ENCODE measurements at places on chromosomes 3 and 15.

- DNase-seq = no peak
Observed at GRCh38 chr3:101011136-101011535, 17.9 kb upstream of the ABI3BP start.

GRCh38 chr3:68631850-68632545, 300.3 kb downstream of the TAFA4 start:
- no peak for DNase-seq

DNA sequence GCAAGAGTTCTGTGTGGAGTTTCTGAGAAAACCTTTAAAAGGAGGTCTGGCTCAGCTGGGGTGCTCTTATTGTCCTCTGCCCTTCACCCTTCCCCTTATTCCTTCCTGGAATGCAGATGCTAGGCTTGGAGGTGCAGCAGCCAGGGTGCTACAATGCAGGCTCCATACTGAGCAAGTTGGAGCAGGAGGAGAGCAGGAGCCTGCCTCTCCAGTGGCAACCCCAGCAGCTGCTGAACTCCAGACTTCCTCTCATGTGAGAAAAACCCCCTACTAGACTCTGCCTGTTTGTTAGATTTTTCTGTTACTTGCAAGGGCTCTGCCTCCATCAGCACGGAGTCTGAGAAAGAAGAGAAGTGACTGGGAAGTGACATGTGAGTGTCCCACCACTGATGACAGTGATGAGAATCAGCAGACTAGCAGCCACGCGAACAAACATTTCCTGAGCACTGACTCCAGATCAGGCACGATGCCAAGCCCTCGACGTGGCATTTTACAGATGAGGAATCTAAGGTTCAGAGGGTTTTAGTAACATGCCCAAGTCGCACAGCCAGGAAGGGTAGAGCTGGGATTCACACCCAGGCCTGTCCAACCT, 16.1 kb upstream of the RARRES1 start:
- DNase-seq = no peak

GRCh38 chr15:94177112-94177511, 54.2 kb upstream of the MCTP2 start:
- DNase-seq = no peak

DNA sequence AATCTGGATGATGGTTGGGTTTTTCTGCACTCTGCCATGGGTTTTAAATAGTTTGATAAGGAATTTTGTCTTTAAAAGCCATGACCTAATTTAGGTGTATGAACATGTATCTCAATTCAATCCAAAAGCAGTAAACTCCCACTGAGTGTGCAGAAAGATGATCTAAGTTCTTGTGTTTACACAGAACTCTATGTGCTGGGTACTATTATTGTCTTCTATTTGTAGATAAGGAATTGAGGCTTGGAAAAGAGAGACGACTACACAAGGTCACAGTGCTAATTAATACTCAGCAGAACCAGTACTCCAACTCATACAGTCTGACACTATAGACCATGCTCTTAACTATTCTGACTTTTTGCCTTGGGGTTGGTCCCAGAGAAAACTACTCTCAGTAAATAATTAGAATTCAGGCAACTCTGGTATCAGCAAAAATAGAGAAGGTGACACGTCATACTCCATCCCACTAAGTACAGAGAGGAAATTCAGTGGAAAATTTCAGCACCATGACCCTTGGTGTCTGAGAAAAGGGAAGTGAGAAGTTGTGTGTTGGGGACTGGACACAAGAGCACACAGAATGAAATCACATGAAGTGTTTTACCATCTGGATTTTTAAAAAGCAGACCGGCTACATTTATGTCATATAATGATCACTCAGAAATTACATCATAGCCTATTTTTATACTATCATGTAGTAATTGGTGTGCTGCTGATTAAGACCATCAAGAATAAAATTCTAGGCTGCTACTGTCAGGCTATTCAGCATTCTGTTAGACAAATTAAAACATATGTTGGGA, 18.3 kb upstream of the MYH15 start:
- no peak for DNase-seq

DNA sequence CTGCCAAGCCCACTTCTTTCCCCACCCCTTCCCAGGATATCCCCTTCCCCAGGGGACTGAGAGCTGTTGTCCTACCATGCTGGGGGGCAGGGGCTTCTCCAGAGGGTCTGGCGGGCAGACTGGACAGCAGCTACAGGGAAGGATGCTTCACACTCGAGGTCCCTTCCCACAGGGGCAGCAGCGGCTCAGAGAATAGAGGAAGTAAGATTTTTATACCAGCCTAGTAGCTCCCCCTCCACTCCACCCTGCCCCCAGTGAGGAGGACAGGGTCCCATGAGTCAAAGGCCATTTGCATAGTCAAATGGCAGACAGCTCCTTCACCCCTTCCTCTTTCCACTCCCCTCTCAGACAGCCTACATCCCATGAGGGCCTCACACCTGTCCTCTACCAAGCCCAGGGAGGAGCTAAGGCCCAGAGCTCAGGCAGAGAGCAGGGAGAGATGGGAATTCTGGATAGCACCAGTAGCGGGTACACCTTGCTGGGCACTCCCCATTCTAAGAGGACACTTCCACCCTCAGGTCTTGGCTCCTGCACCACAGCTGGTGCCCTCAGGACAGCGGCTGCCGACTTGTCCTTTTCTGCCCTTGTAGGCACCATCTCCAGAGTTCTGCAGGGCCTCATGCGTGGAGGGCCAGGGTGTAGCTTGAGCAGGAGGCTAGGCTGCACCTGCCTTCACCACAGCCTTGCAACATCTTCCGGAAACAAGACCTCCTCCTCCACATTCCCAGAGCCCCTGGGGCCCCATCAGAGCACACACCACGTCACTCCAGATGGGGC, at the start of gene TLR9:
TSS of gene TLR9 (minus strand) at position 194 of the 777 bp plus-strand sequence. CDS start at position 78, 116 bp downstream.
- DNase-seq = no peak

GRCh38 chr3:39808467-39809180, 785 bp upstream of the MYRIP start:
- DNase-seq = no peak

GRCh38 chr15:45573961-45574629, 13.1 kb upstream of the BLOC1S6 start:
- DNase-seq = no peak

DNA sequence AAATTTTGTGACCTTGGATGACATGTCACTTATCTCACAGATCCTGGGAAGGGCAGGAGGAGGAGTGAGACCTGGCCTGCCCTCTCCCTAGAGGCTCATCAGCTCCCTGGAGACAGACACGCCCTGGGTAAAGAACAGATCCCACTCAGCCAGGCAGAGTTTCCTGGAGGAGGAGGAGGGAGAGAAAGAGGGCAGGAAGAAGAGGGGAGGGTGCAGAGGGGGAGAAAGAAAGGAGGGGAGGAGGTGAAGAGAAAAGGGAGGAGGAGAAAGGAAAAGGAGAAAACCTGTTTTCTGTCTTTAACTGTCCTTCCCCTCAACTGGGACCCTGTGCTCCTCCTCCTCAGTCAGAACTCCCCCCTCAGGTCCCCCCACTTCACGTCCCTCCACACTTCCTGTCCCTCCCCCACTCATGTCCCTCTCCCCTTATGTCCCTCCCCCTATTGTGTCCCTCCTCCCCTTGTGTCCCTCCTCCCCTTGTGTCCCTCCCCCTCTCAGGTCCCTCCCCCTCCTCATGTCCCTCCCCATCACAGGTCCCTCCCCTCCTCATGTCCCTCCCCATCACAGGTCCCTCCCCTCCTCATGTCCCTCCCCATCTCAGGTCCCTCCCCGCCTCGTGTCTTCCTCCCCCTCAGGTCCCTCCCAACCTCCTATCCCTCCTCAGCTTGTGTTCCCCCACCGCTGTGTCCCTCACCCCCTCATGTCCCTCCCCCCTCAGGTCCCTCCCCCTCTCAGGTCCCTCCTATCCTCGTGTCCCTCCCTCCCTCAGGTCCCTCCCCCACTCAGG, 52.3 kb upstream of the CGNL1 start:
- no peak for DNase-seq

DNA sequence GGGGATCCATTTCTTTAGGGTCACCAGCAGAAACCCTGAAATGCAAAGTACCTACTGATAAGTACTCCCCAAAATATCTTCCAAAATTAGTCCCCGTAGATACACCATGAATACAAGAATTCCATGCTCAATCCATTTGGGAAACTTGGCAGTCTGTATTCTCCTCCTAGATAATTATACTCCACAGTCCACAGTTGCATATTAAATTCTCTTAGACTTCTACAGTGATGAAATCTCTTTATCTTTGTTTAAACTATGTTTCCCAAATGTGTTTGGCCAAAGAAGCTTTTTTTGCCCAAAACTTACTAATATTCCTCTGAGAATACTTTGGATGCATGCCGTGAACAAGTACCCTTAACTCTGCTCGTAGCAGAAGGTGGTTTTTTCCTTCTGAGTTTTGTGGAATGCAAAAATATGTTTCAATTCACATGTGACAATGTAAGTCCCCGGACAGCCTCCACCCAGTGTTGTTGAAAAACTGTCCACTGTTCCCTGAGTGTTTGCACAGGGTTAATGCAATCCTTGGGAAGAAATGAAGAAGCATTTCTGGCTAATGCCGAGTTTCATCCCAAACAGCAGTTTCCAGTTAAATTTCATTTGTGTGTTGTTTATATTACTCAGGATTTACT, 126.7 kb downstream of the ARNT2 start:
- DNase-seq = no peak

DNA sequence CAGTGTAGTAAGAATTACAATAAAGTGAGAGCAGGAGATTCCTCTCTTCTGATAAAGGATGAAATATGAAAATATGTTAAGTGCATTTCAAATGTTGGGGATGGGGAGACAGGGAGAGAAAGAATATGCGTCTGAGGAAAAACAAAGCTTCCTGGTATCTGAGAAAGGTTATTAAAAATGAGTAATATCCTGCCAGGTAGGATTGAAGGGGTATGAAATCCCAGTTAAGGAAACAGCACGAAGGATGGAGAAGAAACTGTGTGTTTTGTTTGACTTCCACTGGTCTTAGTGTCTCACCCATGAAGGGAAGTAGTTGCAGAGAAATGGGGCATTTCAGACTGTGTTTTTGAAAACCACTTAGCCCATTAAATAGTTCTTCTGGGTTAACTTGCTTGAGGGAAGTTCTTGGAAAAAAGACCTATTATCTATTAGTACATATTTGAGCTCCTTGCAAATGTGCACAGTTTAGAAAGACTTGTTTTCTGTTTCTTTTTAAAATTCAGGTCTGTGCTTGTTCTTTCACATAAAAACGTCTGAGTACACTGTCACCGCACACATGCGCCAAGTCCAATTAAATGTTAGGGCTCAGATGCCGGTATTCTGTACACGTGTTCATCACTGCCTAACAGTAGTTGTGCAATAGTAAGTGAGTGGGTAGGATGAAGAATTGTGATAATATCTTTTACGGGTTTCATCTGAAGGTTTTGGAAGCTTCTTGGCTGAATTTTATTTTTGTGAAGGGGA, 196.1 kb upstream of the P2RY1 start:
- DNase-seq = no peak

- DNase-seq = no peak
Observed at GRCh38 chr3:139199421-139200010, 144.3 kb upstream of the MRPS22 start.

- no peak for DNase-seq
Observed at GRCh38 chr3:71926616-71927015, 141.7 kb upstream of the PROK2 start.

- DNase-seq = no peak
Observed at GRCh38 chr3:23654571-23654970, 151.2 kb upstream of the UBE2E1 start.

DNA sequence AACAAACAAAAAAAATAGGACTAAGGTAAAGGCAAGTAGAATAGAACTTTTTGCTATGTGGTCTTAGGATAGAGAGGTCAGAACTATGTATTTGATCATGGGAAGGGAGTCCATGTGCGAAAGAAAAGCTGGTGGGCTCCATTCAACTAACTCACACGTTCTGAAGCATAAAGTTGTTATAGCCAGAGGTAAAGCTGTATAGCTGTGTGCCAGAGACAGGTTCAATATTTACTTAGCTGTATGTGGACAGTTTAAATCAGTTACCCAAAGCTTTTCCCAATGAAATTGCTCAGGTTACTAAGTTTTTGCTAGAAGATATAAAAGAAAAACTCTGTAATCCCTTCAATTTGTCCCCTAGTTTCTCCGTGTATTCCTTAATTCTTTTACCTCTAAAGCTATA, 37.8 kb downstream of the ADGRG7 start:
- DNase-seq = no peak

GRCh38 chr3:98764472-98764884, 1.3 kb downstream of the ST3GAL6 start:
- no peak for DNase-seq

DNA sequence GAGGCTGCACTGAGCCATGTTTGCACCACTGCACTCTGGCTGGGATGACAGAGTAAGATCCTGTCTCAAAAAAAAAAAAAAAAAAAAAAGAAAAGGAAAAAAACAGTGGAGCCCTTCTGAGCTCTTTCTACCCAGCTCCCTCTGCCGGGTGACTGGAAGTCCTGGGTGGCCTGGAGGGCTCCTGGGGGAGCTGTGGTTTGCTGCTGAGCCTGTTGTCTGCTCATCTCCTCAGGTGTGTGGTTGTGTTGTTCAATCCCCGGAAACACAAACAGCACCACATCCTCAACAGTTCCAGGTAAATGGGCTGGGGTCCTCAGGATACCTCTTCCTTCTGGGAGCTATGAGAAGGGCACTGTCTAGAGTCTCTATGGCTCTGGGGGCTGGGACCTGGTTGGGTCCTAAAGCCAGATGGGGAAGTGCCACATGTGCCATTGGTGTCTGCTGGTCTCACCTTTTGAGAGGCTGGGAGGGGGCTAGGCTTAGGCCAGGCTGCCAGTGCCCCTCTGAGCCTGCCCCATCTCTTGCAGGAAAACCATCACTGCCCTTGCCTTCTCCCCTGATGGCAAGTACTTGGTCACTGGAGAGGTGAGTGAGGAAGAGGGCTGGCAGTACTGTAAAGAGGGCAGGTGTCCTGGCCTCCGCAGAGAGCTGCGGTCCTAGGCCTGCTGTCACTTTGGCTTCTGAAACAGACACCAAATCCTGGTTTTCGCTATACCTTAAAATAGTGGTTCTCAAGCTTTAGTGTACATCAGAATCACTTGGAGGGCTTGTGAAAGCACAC, 17.1 kb upstream of the JMJD7 start:
- DNase-seq = no peak

DNA sequence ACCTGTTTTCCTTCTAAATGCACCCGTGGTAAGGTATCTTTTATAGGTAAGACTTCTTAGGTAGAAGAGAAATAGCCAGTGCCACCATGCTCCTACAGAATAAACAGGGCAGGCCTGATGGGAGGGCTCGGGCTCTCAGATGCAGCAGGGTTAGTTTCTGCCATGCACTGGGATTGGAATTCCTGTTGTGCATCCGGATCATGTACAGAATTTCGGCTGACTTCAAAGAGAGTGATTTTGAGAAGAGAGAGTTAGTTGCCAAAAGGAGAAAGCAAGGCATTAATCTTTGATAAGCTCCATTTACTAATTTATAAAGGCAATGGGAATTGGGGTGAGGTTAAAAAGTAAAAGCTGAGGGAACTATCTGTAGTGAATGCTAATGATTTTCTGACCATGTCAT, 211.2 kb downstream of the WDR72 start:
- no peak for DNase-seq

All from stimulated activated CD8-positive, alpha-beta memory T cell treated with anti-CD3 and anti-CD28 coated beads, Interleukin-7, amount 100 ng/mL, for 24 hours (primary cell).